ENCODE measurements at places on chromosomes 12 and 14. TPM values are rescaled to one million over a fixed set of nuclear protein-coding genes. Genes with fewer than 3 reads are reported as not detected.

The SLCO1A2 gene
- 0.05 TPM for total RNA-seq

- peak; percentile 24 for DNase-seq
Observed at GRCh38 chr12:6234214-6234613, 34.0 kb downstream of the CD9 start.

DNA sequence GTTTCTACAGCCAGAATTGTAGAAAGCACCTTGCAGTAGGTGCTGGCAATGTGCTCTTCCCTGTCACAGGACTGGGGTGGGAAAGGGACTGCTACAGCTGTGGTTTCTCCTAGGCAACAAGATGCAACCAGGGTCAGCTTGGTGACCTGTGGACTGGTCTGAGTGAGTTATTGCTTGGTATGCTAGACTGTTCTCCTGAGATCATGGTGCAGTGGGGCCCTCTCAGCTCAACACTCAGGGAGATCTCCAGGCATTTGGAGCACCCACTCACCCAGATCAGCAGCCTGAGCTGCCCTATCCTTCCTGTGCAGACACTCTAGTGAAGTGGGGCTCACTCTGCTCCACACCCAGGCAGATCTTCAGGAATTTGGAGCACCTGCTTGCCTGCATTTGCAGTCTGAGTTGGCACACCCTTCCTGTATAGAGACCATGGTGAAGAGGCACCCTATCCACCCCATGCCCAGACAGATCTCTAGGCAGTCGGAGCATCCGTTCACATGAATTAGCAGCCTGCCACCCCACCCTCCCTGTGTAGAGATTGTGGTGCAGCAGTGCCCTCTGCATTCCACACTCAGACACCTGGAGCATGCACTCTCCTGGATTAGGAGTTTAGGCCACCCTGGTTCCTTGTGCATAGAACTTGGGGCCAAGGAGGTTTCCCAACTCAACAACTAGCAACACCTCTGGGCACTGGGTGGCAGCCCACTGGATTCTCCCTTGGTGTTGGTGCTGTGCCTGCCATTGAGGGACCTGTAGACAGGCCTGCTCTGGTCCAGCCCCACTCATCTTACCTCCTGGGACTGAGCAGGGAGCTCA is 3.8 kb upstream of the FAM186B start:
- no peak for DNase-seq

The VTI1B gene
- total RNA-seq, result 92.0 TPM

GRCh38 chr14:44971459-44971858 is 9.5 kb downstream of the TOGARAM1 start:
- DNase-seq, result no peak

DNA sequence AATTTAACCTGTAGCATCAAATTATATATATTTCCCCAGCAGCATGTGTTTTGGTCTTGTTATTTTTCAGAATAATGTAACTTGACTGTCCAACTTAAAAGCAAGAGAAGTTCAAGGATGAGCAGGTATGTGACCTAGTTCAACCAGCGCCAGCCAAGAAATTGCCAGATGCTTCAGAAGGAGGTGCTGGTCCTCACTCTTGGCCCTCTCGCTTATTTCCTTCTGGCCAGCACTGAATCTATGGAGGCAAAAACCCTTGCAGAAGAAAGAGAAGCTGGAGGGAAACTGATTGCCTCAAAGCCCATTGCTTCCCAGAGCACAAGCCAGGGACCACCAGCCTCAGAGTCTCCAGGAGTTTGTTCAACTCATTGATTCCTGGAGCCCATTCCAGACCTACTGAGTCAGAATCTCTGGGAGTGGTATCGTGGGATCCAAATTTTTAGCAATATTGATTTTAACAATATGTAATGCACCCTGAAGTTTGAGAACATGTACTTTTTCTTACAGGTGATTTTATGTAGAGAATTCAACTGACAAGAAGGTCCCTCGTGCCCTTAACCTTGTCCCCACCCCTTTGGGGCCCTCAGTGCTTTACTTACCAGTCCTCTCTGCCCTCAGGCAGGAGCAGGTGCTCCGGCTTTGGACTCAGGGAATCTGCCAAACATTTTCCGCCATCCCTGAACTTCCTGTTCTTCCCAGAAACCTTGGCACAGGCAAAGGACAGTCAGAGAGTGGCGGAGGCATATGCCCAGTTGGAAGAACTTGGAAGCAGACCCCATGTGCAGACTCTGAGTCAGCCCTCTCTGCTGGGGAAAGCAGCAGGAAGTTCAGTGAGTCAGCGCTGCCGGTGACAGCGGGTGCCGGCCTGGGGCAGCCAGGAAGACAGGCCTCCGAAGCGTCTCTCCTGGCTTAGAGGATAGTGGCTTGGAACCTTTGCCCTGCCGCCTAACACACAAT is 10.4 kb downstream of the BEST3 start:
- peak; percentile 95 for DNase-seq

- DNase-seq, result no peak
Observed at GRCh38 chr14:95815226-95815690, 61.4 kb upstream of the TUNAR start.

DNA sequence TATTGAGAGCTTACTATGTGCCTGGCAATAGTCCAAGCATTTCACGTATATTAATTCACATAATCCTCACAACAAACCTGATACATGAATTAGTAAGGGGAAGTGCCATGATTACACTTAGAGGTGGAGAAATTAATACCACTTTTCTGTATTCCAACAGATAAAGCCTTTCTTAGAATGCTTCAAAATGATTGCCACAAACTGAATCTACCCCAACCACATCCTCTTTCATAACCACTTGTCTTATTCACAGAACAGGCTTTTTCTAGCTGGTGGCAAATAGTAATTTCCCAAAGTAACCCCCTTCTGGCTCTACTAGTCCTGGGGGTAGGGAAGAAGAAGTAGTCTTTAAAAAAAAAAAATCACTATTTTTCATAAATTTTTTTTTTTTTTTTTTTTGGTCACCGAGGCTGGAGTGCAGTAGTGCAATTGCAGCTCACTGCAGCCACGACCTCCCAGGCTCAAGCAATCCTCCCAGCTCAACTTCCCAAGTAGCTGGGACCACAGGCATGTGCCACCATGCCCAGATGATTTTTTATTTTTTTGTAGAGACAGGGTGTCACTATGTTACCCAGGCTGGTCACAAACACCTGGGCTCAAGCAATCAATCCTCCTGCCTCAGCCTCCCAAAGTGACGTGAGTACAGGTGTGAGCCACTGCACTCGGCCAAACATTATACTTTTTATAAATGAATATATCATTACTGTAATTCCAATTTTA is 59.0 kb upstream of the ARID2 start:
- no peak for DNase-seq

GRCh38 chr14:49218436-49219092 is 367.6 kb downstream of the RPS29 start:
- DNase-seq, result peak; percentile 47
